ENCODE measurements at places on chromosomes 13 and 19.

- no peak for DNase-seq
Measured at GRCh38 chr19:34574704-34575103, 93.1 kb downstream of the WTIP start.

- no peak for DNase-seq
Measured at GRCh38 chr19:2260341-2260805, 4.2 kb upstream of the JSRP1 start.

DNA sequence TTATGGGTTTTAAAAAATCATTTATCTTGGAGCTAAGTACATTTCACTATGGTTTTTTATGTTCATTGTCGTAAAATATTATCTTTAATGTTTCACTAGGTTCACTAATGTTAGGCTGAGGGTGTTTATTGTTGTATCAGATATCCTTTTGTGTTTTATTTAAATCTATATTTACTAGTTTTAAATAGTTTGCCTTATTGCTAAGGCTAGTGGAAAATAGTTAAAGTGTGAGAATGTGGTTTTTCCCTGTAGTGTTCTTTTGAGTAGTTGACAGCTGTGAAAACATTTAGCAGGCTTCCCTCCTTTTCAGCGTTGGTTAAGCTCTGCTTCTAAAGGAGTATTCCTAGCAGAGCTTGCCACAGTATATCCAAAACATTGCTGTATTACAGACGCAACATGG, 139.0 kb downstream of the TM9SF2 start:
- DNase-seq = no peak

DNA sequence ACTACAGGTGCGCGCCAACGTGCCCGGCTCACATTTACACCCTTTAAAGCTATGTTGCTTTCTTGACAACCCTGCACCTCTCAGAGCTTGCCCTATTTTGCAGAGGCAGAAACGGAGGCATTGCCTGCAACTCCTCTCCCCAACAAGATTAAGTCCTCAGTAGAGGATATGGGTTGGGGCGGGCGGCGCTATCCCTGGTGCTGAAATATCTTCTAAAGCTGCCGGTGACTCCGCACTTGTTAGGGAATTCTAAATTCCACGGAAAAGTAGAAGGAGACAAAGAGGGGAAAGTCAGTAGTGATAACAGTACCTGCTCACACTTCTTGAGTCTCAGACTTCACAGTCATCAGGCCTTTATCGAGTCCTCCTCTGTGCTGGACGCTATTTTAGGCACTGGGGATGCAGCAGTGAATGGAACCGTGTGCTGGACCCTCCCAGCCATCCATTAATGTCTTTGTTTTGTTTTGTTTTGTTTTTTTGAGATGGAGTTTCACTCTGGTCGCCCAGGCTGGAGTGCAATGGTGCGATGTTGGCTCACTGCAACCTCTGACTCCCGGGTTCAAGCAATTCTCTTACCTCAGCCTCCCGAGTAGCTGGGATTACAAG, 18.0 kb downstream of the SLC5A5 start:
- DNase-seq = no peak

DNA sequence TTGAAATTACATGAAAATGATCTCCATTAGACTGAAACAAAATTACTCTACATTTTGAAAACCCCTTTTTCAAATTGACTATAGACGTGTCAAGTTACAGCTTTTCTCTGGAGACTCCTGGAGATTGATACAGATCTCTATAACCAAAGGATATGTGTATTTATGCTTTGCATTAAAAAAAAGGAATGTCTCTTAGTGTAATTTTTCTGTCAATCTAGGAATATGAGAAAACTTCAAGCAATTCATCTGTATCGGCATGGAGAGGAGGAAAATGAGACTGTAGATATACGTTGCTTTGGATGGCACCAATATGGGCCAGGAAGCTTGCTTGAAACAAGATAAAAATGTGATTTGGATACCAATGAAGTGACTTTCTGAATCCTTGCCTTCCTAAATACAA, 286.6 kb downstream of the PCDH9 start:
- no peak for DNase-seq

GRCh38 chr19:9427941-9428340, 7.4 kb downstream of the ZNF266 start:
- DNase-seq = no peak
